ENCODE measurements at places on chromosomes 12 and 14.
A peak's percentile ranks its signal among the peaks of the same experiment; 100 is the strongest.

DNA sequence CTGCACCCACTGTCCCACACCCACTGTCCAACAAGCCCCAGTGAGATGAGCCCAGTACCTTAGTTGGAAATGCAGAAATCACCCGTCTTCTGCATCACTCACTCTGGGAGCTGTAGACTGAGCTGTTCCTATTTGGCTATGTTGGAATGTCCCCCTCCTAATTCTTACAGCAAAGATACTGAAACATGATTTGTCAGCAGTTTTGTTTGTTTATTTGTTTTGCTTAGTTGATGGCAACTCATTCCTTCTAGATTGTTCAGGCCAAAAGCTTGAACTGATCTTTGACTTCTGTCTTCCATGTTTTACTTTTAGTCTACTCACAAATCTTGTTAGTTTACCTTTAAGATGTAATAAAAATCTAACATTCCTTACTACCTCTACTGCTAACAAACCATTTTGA, 233.6 kb upstream of the MIS18BP1 start:
- DNase-seq: no peak

DNA sequence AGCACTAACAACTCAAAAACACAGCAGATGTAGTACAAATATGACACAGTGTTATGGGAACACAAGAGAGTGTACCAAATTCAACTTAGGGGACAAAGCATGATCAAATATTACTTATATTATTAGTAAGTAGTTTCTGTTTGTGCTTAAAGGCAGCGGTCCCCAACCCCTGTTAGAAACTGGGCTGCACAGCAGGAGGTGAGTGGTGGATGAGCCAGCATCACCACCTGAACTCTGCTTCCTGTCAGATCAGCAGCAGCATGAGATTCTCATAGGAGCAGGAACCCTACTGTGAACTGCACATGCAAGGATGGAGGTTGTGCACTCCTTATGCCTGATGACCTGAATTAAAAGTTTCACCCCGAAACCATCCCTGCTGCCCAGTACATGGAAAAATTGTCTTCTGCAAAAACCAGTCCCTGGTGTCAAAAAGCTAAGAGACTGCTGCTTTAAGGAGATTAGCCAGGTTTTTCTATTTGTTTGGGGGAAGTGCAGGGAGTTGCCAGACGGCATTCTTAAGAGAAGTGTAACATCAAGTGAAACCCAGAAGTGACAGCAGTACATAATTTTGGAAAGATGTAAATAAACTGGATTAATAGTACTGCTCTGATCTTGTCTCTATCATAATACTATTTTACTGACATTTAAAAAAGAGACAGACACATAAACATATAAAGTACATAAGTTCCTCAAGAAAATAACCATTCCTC, 26.7 kb downstream of the GTF2A1 start:
- DNase-seq: no peak

DNA sequence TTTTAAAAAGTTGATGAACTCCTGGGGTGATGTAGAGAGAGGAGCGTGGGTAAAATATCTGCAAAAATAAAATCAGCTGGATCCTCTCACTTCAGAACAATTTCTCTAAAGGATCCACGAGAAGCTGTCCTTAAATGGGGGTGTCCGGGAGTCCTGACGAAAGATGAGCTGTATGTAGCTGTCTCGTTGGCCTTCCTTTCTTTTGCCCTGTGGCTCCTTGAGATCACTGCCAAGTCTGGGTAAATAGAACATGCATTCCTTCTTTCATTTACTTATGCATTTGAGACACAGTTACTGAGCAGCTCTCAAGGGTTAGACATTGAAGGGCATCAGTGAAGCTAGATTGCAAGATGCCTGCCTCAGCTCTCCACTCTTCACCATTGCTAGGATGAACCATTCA, 35.2 kb upstream of the TXNRD1 start:
- no peak for DNase-seq

- no peak for DNase-seq
Observed at GRCh38 chr14:35808076-35808637, 938 bp downstream of the RALGAPA1 start.

DNA sequence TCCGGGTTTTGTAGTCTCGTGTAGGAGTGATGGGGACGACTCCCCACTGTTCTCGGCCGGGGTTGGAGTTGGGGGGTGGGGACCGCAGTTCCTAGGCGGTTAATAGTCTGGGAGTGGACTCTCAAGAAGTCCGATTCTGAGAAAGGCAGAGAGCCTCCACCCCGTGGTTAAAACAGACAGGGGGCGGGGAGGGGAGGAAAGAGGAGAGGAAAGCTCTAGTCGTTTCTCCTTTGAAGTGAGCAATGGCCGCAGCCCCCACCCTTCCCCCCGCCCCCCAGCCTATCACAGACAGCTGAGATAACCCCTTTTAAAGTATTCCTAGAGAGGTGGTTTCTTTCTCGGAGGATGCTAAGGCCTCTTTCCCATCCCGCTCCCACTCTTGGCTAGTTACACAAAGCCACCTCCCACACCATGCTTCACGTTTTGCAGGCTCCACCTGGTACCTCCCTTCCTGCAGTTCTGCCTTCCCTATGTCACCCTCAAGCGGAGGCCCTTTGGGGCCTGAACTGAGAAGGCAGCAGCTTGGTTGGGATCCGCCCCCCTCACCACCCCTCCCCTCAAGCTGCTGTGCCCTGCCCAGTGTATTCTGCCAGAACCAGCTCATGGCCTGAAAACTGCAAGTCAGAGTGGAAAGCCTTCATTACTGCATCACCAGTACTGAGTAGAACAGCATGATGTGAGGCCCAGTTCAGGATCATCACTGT, 853 bp downstream of the USP5 start:
- no peak for DNase-seq

- no peak for DNase-seq
Observed at GRCh38 chr12:110371408-110372055, 32.0 kb downstream of the ANAPC7 start.

- no peak for DNase-seq
Observed at GRCh38 chr12:77878901-77879300, 48.2 kb downstream of the NAV3 start.

GRCh38 chr12:68641138-68641537, 30.4 kb downstream of the RAP1B start:
- DNase-seq: peak; percentile 39

GRCh38 chr12:117073611-117074010, 25.6 kb downstream of the TESC start:
- no peak for DNase-seq

- peak; percentile 59 for DNase-seq
Observed at GRCh38 chr14:45249856-45250575, 3.0 kb downstream of the MIS18BP1 start.

- DNase-seq: no peak
Observed at GRCh38 chr14:25953532-25954139, 644.2 kb downstream of the NOVA1 start.

- no peak for DNase-seq
Observed at GRCh38 chr12:3182426-3182825, 105.2 kb downstream of the TSPAN9 start.

- no peak for DNase-seq
Observed at GRCh38 chr12:29944269-29945000, 160.7 kb upstream of the TMTC1 start.

- DNase-seq: no peak
Observed at GRCh38 chr14:88750413-88750812, 42.3 kb downstream of the EML5 start.

- DNase-seq: peak; percentile 18
Observed at GRCh38 chr14:105173901-105174894, 5.6 kb upstream of the JAG2 start.

- no peak for DNase-seq
Observed at GRCh38 chr14:103923863-103924262, 4.4 kb upstream of the TDRD9 start.

DNA sequence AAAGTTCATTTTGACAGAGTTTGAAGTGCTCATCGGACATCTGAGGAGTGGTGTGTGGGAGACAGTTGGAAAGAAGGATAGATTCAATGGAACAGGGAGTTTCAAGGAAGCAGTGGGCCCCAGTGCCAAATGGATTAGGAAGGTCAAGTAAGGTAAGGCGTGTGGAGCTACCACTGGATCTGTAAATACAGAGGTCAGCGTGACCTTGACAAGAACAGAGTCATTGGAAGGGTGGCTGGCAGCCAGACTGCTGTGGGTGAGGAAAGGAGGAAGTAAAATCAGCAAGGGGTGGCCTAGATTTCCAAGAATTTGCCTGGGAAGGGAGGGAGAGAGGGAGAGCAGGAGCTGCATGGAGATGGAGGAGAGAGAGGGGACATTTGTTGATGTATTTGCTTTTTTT, 68.2 kb upstream of the IGF1 start:
- no peak for DNase-seq

- DNase-seq: no peak
Observed at GRCh38 chr12:52821826-52822660, 8.1 kb upstream of the KRT4 start.

DNA sequence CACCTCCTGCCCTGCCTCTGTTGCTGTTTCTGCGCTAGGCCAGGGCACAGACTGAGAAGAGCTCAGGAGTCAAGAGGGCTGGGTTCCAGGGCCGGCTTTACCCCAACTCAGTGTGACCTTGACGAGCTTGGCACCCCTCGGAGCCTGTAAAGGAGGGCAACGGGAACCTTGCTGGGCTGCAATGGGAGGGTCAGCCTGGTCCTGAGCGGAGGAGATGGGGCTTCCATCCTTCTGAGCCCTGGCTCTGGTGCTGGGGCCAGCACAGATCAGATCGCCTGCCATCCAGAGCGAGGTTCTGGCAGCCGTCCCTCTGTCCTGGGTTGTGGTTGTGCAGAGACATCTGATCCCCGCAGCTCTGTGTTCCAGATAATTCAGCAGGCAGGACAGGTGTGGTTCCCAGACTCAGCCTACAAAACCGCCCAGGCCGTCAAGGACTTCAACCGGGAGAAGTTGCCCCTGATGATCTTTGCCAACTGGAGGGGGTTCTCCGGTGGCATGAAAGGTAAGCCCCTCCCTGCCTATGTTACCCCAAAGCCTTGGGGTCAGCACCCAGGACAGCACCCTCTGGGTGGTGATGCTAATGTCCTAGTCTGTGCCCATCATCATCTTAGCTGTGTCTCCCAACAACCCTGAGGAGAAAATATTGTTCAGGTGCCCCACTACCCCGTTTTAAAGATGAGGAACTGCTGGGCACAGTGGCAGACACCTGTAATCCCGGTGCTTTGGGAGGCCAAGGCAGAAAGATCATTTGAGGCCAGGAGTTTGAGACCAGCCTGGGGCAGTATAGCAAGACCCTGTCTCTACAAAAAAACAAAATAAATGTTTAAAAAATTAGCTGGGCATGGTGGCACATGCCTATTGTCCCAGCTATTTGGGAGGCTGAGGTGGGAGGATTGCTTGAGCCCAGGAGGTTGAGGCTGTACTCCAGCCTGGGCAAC, 50.2 kb downstream of the FOXN4 start:
- DNase-seq: no peak

DNA sequence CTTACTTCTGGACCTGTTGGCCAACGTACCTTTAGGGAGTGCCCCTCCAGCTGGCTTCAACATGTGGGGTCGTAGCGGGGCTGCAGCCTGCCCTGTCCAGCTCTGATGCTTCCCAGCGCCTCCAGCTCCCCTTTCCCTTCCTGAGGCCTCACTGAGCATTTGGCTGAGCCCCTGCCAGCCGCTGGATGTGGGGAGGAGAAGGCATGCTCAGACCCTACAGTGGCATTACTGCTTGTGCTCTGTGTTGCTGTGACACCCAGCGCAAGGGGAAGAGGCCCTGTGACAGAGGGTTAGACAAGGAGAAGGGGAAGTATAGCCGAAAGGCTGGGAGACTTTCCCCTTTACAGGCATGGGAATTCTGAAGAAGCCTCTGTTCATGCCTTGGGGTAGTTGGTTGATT, 145.9 kb downstream of the PRKCH start:
- DNase-seq: peak; percentile 51

GRCh38 chr12:108457006-108457733, 57.9 kb upstream of the FICD start:
- peak; percentile 85 for DNase-seq

- DNase-seq: no peak
Observed at GRCh38 chr14:39025250-39025809, 77.7 kb downstream of the SEC23A start.

DNA sequence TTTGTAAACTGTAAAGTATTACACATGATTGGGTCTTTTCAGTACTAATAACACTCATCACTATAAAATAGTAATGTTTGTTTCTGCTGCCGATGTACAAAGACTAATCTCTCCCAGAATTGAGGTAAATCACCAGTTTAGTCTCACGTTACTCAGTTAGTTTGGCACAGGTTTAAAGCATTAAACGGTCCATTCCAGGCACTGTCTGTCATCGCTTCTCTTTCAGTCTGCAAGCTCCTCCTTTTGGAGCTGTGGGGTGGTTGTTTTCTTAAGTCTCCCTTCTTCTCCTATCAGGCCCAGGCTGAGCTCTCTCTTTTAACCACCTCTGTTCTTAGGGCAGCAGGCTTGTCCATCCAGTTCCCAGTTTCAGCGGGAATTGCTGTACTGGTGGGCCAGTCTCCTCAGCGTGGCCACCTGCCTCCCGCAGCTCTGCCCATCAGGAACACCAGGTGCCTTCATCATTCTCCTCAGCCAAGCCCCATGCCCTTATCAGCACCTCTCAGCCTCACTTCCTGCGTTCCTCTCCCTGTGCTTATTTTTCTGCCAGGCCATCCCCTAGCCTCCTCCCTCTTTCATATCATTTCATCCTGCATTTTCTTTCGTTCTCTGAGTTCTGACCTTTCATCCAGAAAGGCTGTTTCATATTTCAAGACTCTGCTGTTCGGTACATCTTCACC, 149.0 kb downstream of the TGFB3 start:
- no peak for DNase-seq

DNA sequence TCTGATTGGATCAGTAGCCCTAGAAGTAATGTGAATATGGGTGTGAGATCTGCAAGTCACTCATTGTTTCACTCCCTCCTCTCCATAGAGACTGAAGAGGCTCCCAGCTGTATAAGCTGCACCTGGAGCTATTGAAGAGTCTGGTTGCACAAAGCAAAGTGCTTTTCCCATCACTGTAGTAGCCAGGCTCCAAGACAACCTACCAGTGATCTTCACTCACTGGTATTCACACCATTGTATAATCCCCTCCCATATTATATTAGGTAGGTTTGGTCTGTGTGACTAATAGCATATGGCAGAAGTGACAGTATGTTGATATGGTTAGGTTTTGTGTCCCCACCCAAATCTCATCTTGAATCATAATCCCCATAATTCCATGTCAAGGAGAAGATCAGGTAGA, 64.4 kb downstream of the ZFC3H1 start:
- no peak for DNase-seq

- no peak for DNase-seq
Observed at GRCh38 chr12:47039079-47039478, 40.3 kb upstream of the PCED1B start.

DNA sequence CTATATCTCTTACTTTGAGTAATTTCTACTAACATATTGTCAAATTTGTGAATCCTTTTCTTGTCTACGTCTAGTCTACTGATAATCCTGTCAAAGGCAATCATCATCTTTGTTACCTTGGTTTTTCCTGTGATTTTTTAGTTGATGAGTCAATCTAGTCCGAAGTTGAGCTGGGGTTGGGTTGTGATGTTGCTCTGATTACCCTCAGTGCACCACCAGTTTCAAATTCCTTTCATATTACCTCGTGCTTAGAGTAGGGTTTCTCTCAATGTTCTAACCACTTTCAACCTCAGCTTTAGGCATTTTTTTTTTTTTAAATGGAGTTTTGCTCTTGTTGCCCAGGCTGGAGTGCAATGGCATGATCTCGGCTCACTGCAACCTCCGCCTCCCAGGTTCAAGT, 186.8 kb downstream of the BTG1 start:
- no peak for DNase-seq

Data from suppressor macrophage treated with lipopolysaccharide for 4 hours (primary cell).